ENCODE measurements at places on chromosomes 12 and 14.

- no peak for DNase-seq
Observed at GRCh38 chr14:67736771-67737170, 35.1 kb downstream of the RDH12 start.

GRCh38 chr14:69980457-69981425 lies 101.5 kb downstream of the SMOC1 start:
- no peak for DNase-seq

DNA sequence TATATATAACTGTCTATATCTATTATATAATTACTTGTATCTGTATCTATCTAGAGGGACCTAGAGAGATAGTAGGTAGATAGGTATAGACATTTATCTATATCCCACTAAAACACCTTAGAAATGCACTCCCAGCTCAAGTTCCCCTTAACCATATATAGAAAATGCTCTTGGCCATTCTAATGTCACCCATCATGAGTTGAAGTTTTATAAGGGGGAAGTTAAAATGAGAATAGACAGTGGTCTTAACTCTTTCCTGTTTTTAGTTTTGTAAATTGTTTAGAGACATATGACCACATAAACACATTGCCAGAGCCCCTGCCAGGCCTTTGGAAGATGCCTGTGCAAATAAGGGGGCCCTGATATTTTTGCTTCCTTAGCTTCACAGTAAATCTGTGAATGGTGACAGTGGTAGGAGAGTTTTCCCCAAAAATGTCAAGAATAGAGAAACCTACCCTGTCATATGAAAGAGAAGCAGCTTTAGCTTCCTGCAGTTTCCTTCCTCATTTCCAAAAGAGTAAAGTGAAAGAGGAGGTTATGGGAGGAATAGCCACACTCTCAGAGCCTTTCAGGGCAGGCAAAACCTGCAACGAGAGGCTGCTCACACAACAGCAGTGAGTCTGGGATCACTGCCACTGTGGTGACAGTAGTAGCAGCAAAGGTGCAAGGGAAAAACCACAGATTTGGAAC lies 45.5 kb downstream of the MGST1 start:
- DNase-seq: no peak

GRCh38 chr14:100653409-100653808 lies 66.2 kb upstream of the BEGAIN start:
- no peak for DNase-seq

- DNase-seq: peak; percentile 59
Observed at GRCh38 chr14:103118018-103118662, 5.1 kb upstream of the TNFAIP2 start.

DNA sequence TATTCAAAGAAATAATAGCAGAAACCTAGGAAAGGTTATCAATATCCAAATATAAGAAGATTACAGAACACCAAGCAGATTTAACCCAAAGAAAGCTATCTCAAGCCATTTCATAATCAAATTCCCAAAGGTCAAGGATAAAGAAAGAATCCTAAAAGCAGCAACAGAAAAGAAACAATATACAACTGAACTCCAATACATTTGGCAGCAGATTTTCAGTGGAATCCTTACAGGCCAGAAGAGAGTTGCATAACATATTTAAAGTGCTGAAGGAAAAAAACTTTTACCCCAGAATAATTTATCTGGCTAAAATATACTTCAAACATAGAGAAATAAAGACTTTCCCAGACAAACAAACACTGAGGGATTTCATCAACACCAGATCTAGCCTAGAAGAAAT lies 54.3 kb downstream of the DENND5B start:
- DNase-seq: peak; percentile 63

DNA sequence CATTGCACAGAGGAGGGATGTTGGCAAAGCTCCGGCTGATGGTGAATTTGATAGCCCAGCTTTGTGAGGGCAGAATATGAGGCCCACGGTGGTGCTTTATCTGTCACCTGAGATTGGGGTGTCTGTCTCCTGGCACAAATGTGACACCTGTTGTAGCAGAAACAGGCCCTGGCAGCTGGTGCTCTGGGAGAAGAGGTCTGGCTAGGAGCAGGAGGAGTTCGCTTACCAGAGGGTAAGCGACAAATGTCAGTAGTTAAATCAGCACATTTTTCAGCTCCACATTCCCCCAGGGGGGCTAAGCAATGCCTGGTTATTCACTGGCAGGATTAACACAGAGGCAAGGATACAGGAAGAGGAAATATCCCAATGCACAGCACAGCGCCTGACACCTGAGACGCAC lies 71.1 kb downstream of the B4GALNT3 start:
- no peak for DNase-seq

DNA sequence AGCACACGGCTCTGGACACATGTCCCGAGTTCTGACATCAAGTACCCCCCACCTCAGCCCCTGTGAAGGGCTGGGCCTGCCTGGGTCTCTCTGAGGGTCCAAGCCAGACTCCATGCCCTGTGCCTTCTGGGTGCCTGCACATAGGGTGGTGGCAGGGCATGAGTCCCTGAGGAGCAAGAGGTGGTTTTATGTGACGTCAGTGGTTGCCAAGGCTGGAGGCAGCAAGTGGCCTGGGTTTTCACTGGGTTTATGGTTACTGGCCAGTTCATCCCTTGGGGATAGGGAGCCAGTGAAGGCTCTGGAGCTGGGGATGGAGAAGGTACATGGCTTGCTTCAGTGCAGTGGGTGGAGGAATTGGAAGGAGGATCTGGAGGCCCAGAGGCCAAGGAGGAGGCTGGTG lies 51.1 kb upstream of the EML1 start:
- DNase-seq: no peak

DNA sequence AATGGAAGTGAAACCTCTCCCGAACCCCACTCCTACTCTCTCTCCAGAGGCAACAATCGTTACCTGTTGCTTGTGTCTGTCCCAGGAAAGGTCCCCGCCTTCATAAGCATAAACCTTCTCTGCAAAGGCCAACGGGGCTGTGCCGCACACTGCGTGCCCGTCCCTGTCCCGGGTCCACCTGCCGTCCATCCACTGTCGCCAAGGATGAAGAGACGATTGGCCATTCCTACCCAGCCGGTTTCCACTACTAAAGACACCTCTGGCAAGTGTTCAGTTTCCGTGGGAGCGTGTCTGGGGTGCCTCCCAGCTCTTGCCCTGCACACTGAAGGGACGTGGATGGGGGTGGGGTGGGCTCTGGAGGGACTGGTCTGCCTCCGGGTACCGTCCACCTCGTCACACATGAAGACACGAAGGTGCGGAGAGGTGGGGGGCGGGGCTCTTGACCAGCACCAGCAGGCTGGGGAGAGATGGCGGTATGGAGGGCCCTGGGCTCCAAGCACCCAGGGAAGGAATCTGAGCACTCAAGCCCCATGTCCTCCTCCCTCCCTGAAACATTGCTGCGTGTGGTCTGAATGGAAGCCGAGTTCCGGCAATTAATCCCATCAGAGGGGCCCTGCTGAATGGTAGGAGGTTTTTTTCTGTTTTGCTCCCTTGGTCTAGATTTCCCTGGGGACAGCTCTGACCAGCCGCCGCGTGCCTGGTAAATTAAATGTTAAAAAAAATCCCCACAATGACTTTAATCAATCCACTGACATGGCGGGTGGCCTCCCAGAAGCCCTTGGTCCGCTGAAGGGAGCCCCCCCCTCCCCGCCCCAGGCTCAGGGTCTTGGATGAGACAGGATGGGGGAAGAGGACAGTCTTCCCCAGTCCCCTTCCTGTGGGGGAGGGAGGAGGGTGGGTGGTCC lies 4.1 kb upstream of the KIF26A start:
- no peak for DNase-seq

DNA sequence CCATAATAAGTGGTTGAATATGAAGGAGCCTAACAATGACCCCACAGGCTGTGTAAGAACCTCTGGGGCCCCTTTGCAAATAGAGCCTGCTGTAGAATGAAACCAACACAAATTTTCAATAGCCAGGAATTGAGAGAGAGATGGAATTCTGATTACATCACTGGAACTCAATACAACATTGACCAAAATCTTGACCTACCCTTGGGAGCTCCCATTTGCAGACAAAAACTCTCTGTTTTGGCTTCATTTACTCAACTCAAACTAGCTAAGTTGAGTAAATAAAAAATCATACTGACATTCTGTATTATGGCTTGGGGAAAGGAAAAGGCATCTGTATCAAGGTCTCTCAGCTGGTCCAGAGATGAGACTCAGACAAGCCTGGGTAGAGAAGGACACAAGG lies 91.0 kb downstream of the TBX3 start:
- DNase-seq: no peak
